ENCODE measurements at places on chromosomes 6 and 20.

GRCh38 chr20:59743767-59744485 is 139.6 kb downstream of the PHACTR3 start:
- DNase-seq, result no peak

DNA sequence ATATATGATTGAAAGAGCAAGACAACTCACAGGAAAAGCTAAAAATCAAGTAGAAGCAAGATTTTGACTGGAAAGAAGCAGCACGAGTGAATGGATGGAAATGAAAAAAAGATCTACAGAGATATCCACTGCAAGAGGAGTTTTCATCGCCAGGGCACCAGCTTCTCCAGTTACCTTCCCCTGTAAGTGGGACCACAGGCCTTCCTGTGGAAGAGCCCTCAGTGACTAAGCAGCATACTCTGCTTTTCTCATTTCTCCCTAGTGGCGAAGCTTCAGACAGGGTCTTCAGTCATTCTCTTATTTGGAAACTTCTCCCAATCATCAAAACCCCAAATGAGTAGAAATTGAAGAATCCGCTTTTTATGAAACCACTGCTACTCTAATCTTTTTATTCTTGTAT is 40.5 kb downstream of the ADGRB3 start:
- no peak for DNase-seq

DNA sequence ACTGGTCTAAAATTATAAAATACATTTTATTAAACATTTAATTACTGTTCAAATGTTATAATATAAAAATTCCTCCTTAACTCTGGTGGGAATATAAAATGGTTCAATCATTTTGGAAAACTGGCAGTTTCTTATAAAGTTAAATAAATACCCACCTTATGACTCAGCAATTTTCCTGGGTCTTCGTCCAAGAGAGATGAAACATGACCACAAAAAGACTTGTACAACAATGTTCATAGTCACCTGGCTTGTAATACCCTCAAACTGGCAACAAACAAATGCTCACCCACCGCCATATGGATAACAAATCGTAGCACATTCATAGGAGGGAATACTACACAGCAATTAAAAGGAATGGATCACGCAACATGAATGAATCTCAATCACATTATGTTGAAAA is 66.0 kb upstream of the RIN2 start:
- DNase-seq, result no peak

DNA sequence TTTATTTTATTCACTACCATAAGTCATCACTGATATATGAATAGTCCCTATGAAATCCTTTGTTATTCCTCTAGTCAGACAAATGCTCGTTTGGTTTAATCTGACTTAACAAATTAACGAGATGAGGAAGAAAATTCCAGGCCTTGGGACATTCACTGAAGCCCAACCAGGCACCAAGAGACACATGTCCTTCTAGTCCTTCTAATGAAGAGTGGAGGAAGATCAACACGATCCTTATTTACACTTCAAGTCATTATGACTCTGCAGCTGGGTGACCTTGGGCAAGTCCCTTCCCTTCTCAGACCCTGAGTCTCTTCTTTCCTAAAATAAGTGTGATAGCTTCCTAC is 117.5 kb downstream of the CEBPB start:
- DNase-seq, result no peak
